Activated naive CD8-positive, alpha-beta T cell treated with anti-CD3 and anti-CD28 coated beads for 36 hours (primary cell): ENCODE measurements at places on chromosomes 11 and 22.

DNA sequence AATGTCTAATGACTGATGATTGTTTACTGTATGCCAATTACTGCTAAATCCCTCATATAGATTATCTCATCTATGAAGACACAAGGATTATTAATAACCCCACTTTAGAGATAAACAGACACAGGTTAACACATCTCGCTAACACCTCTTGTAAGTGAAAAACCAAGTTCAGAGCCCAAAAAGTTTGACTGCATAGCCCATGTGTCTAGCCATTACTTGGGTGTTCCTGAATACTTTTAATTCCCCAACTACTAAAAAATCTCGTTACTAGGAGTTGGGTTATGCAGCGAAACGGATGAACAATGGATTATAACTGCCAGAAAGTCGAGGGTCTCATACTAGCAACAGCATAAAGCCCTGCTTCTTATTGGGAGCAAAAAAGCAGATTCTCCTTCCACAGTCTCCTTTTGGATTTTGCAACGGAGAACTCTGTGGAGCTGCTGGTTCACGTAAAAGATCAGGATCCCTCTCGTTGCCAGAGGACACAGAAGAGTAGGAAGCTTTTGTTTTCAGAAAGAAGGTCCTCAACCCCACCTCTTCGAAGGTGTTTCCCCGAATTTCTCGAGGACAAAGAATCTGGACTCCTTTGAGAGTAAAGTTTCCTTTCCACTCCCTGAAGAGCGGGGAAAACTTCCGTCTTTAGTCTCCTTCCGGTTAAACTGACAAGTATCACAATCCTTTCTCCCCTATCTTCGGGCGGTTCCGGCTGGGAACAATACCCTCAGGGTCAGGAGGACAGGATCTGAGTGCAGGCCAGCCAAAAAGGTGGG lies 979 bp downstream of the ZBED5 start:
- peak overlapping the region; percentile 99 for H3K27ac ChIP-seq
- no peaks in the 10 kb centered on the region for H3K27me3 ChIP-seq
- peaks cover 44% of the 10 kb centered on the region for H3K36me3 ChIP-seq
- no peak for DNase-seq
- H3K4me1 ChIP-seq: peaks cover 39% of the 10 kb centered on the region
- peak overlapping the region; percentile 98 for H3K4me3 ChIP-seq

DNA sequence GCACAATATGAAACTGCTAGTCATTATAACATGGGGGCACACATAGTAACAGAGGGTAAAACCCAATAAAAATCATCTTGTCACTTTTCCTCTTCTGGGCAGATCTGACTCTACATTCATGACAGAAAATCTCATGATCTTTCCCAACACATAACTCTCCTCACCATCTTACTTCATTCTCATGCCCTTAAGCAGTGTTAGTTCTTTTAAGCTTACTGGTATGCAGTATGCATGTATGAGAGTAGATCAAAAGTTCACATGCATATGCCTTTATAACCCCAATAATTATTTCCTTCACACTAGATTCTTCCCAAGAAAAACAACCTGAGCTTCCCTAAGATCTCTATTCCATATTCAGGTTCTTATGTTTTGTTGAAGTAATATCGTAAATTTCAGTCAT lies 5.1 kb upstream of the OR10A4 start:
- no peak for DNase-seq
- H3K27me3 ChIP-seq: no peaks in the 10 kb centered on the region
- no peaks in the 10 kb centered on the region for H3K4me1 ChIP-seq
- H3K36me3 ChIP-seq: no peaks in the 10 kb centered on the region
- H3K4me3 ChIP-seq: no peak overlapping the region

DNA sequence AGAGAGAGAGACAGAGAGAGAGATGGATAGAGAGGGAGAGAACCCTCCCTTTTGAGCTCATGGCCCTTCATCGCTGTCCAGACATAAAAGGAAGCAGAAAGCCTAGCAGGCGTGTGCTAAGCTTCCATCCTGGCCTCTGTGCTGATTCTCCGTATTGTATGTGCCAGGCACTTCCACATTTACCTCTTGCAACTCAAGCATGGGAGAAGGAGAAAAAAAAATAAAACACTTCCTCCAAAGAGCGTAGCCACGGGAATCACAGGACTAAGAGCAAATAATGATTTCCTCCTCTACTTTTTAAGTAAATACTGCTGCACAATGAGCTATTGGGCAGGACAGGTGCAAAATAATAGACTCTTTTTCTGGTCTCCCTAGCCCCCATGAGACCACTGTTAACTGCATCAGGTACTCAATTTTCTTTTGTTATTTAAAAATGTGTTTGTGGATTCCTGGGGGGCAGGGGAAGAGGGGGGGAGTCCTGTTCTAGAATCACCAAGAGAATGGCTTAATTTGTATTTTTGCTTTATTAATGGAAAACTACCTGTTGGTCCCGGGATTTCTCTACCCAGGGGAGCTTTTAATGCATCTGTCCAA lies 154.3 kb downstream of the NXPE2 start:
- no peaks in the 10 kb centered on the region for H3K27me3 ChIP-seq
- no peak overlapping the region for H3K4me3 ChIP-seq
- H3K27ac ChIP-seq: no peak overlapping the region
- no peaks in the 10 kb centered on the region for H3K36me3 ChIP-seq

GRCh38 chr22:46587061-46587460 lies 33.1 kb upstream of the GRAMD4 start:
- peak overlapping the region; percentile 69 for H3K27ac ChIP-seq
- peaks cover 23% of the 10 kb centered on the region for H3K4me1 ChIP-seq
- no peaks in the 10 kb centered on the region for H3K27me3 ChIP-seq
- no peaks in the 10 kb centered on the region for H3K36me3 ChIP-seq

GRCh38 chr11:44367452-44367851 lies 57.5 kb upstream of the ALX4 start:
- no peaks in the 10 kb centered on the region for H3K4me1 ChIP-seq
- H3K36me3 ChIP-seq: no peaks in the 10 kb centered on the region
- H3K27me3 ChIP-seq: peaks cover 6% of the 10 kb centered on the region
- no peak for DNase-seq

DNA sequence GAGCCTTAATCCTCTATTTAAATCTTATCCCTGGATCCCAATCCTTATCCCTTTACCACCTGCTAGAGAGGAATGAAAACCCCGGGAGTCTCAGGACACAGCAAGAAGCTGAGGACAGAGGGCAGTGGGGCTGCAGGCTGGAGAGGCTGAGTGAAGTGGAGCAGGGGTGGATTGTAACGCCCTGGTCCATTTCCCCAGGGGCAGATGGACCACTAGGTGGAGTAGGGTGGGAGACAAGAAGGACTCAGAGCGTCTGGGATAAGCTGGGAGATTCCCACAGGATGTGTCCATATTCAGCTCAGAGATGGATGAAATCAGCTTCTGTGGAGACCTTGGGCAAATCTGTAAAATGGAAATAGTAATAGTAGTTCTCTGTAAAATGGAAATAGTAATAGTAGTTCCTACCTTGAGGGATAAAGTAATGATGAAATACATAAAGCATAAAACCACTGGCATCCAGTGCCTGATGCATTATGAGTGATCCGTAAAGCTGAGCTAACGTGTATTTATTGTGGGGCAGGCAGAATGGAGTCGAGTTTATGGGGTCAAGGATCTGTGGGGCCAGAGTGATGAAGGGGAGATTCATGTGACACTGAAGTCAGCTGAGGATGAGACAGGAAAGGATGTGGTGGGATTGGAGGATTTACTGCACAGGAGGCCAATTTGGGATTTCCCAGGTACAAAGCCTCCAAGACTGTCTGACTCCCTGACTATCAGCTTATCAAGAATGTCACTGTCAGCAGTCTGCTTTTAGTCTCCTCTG lies 1.9 kb upstream of the ROBO4 start:
- H3K4me1 ChIP-seq: no peaks in the 10 kb centered on the region
- H3K4me3 ChIP-seq: no peak overlapping the region
- no peak for DNase-seq
- H3K27me3 ChIP-seq: peaks cover 15% of the 10 kb centered on the region

- H3K4me1 ChIP-seq: peaks cover 39% of the 10 kb centered on the region
- peaks cover 54% of the 10 kb centered on the region for H3K36me3 ChIP-seq
- peak overlapping the region; percentile 72 for H3K27ac ChIP-seq
Measured at GRCh38 chr11:16749092-16749491, 10.6 kb downstream of the C11orf58 start.

DNA sequence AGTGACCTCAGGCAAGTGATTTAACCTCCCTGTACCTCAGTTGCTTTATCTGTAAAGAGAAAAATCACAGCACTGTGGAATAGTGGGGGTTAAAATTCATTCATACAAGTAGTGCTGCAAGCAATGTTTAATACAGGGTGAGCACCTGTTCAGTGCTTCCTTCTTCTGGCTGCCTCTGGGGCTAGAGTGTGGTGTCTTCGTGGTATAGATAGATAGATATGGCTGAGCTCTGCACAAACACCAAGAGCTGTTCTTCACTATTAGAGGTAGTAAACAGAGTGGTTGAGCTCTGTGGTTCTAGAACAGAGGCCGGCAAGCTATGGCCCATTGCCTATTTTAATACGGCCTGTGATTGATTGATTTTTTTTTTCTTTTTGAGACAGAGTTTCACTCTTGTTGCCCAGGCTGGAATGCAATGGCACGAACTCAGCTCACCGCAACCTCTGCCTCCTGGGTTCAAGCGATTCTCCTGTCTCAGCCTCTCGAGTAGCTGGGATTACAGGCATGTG lies 32.9 kb downstream of the LIMK2 start:
- H3K27ac ChIP-seq: no peak overlapping the region
- peaks cover 7% of the 10 kb centered on the region for H3K36me3 ChIP-seq
- H3K4me3 ChIP-seq: no peak overlapping the region
- H3K4me1 ChIP-seq: peaks cover 21% of the 10 kb centered on the region
- H3K27me3 ChIP-seq: no peaks in the 10 kb centered on the region

DNA sequence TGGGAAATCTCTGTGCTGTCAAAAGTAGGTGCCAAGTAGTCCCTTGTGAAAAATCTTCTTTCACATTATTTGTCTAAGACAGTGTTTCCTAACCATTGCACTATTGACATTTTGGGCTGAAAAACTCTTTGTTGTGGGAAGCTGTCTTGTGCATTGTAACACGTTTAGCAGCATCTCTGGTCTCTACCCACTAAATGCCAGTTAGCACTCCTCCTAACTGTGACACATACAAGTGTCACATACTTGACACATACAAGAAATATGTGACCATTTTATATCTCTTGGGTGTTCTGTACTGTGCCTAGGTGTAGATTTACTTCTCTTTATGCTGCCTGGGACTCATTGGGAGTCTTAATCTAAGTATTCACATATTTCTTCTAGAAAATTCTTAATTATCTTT lies 57.8 kb downstream of the NXPE1 start:
- DNase-seq: no peak
- no peak overlapping the region for H3K27ac ChIP-seq
- peaks cover 30% of the 10 kb centered on the region for H3K27me3 ChIP-seq
- H3K36me3 ChIP-seq: no peaks in the 10 kb centered on the region

GRCh38 chr11:111088847-111089355 lies 156.6 kb upstream of the POU2AF2 start:
- H3K36me3 ChIP-seq: no peaks in the 10 kb centered on the region
- DNase-seq: no peak
- peaks cover 13% of the 10 kb centered on the region for H3K27me3 ChIP-seq
- H3K4me3 ChIP-seq: no peak overlapping the region

DNA sequence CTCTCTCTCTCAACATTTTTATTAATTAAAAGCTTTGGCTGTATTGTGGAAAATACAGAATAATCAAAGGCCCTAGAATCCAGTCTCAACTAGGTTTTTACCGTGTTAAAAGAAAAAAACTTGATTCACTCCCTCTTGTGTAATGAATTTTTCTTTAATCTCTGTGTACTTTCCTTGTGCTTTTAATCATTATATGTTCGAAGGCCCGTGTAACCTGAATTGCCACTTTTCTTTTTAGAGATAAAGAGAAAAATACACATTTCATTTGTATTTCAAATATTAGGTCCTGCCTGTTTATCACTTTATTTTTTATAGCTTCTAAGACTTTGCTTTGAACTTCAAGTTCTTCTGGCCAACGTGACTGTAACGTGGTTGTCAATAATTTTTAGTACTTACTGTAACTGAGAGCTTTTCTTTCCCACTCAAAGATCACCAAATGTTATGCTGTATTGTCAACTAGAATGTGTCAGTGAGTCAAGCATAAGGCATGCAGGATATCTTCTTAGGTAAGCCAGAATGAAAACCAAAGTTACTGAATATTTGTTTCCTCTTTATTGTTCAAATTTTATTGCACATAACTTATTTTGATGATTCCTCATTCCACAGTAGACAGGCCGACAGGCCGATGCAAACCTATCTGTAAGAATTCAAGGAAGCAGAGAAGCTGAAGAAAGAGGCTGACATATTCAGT lies 23.3 kb upstream of the FAR1 start:
- H3K4me3 ChIP-seq: no peak overlapping the region
- DNase-seq: no peak
- peaks cover 22% of the 10 kb centered on the region for H3K27me3 ChIP-seq
- no peaks in the 10 kb centered on the region for H3K36me3 ChIP-seq
- no peak overlapping the region for H3K27ac ChIP-seq

DNA sequence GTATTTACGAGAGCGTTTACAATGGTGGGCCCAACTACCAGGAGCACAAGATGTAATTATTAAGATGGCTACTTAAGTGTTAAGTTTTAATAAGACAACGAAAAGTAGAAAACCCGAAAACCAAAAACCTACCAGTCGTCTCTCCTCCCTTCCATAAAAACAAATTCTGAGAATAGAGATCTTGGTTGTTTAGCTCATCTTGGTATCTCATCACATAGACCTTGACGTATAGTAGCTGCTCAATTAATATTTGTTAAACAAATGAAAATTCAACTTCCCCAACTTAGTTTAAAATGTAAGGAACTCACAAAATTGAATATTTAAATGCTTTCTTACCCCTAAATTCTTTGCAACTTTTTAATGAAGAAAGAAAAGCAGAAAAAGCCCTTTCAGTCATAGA lies 669 bp downstream of the KDM4D start:
- DNase-seq: no peak
- H3K4me1 ChIP-seq: peaks cover 25% of the 10 kb centered on the region
- peak overlapping the region; percentile 96 for H3K27ac ChIP-seq
- H3K36me3 ChIP-seq: peaks cover 14% of the 10 kb centered on the region
- H3K4me3 ChIP-seq: peak overlapping the region; percentile 100
- H3K27me3 ChIP-seq: no peaks in the 10 kb centered on the region

DNA sequence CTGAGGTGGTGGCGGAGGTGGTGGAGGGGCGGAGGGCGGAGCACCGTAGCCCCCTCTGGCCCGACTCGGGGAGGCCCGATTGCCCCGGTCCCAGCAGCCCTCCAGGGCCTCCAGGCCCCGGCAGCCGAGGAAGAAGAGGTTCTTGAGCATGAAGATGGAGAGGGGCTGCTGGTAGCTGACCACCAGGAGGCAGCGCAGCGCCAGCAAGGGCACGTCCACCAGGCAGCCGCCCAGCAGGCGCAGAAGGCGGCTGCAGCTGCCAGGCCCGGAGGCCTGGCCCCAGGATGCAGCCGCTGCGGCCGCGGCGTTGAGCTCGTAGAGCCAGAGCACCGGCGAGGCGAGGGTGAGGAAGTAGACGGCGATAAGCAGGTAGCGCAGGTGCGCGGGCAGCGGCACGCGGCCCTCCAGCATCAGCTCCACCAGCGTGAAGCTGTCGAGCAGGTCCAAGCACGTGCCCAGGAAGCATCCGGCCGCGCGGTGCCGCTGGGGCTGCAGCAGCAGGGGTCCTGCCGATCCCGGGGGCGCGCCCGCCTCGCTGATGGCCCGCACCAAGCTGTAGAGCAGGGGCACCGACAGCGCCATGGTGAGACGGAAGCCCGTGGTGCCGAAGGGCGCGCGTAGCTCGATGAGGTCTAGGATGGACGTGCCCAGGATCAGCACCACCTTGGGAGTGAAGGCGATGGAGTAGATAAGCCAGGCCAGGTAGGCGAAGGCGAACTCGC lies 1.5 kb downstream of the TMEM121B start:
- H3K27ac ChIP-seq: no peak overlapping the region
- peak overlapping the region; percentile 50 for H3K4me3 ChIP-seq
- peaks cover 49% of the 10 kb centered on the region for H3K4me1 ChIP-seq
- no peaks in the 10 kb centered on the region for H3K36me3 ChIP-seq
